ENCODE measurements at places on chromosomes 7 and 10.

DNA sequence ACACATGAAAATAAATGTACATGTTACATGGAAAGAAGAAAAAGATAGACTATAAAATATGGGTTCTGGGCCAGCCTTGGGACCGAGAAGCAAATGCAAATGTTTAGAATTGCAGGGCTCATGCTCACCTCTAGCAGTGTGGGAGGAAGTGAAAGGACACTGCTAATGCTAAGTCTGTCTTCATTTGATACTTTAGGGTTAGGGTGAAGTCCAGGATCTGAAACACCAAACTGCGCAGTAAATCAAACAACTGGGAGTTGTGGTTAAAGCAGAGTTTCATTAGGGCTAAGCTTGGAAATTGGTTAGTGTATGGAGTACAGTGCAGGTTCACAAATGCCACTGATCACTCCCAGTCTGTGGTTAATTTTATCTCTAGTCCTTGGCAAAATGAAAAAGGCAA lies 73.2 kb upstream of the PDK4 start:
- no peak for DNase-seq

DNA sequence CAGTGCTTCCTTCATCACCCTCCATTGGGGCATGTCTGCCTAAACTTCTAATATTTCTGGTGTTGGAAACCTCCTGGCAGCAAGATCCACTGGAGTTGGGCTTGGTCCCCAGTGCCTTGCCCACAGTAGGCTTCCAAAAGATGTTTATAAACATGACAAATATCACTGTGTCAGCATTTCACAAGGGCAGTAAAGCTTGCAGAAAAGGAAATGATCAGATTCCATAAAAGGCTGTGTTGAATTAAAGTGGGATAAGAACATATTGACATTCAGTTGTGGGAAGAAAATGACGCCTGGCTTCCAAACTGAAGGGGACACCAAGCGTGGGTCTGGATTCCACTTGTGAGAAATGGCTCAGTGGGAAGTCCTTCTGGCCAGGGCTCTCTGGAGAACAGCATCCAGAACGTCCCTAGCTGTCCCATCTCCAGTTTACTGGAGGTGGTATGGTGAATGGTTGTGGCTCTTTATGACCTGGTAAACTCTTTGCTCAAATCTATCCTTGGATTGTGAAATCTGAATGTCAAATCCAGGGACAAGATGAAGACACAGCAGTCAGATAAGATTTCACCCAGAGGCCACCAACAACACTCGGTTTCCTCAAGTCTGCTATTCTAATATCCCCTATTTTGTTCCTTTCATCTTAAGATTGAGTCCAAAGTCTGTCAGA lies 287.2 kb downstream of the TNS3 start:
- no peak for DNase-seq

DNA sequence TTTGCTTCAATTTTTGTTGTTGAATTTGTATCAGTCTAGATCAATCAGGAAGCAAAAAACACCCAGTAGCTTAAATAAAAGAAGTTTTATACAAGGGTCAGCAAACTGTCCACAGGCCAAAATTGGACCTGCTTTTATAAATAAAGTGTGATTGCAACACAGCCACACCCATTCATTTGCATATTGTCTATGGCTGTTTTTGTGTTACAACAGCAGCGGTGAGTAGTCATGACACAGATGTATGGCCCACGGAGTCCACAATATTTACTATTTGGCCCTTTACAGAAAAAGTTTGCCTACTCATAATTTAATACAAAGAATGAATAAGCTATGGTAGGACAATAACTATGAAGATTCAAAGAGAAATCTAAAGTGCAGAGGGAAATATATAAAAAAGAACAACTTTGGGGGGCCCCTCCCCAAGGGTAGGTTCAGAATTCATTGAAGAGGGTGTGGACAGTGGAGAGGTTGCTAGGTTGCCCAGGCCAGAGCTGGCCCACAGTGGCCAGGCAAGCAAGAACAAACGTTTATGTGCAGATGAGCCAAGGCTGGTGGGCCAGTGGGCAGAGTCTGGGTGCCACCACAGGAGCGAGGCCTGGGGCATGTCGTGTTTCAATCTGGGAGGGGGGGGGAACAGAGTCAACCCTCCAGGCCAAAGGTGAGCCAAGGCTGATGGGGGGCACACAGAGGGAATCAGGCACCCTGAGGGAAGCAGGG lies 47.0 kb upstream of the AMPH start:
- DNase-seq: no peak

- DNase-seq: no peak
These were observed 1466.9 kb upstream of the CELF2 start for GRCh38 chr10:9550810-9551209.

DNA sequence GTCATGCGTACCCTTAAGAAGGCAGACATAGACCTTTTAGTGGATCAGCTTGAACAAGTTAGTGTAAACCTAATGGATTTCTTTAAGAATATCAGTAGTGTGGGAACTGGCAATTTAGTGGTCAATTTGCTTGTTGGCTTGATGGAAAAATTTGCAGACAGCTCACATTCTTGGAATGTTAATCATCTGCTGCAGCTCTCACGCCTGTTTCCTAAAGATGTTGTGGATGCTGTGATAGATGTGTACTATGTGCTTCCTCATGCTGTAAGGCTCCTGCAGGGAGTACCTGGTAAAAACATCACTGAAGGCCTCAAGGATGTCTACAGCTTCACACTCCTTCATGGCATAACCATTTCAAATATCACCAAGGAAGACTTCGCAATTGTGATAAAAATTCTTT lies 103.4 kb downstream of the ABCA13 start:
- DNase-seq: no peak

GRCh38 chr7:6375348-6376101 lies 72.2 kb downstream of the DAGLB start:
- DNase-seq: no peak

DNA sequence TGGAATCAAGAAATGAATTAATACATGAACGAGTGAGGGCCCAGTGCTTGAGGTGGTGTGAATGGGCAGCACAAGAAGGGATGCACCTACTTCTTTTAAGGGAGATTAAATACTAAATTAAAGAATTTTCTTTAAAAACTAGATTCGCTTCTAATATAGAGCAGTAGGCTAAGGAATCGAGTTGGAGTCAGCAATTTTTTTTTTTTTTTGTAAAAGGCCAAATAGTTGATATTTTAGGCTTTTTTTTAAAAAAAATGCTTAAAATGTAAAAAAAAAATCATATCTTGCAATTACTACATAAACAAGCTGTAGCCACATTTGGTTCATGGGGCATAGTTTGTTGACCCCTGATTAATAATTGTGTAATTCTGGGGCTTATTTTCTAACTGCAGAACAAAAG lies 31.9 kb downstream of the A1CF start:
- no peak for DNase-seq

GRCh38 chr10:15844517-15844916 lies 15.8 kb downstream of the MINDY3 start:
- DNase-seq: no peak

DNA sequence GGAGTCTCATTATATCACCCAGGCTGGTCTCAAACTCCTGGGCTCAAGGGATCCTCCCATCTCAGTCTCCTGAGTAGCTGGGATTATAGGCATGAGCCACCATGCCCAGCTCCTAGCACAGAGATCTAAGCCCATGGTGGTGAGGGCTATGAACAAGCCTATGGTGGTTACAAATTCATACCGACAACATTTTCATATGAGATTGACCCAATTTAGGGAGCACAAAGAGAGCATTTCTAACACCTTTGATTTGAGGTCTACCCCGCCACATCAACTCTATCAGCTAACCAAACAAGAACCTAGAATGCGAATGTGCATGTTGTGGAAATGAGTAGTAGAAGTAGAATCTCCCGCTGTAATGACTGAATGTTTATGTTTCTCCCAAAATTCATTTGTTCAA lies 14.2 kb upstream of the PRF1 start:
- DNase-seq: no peak

DNA sequence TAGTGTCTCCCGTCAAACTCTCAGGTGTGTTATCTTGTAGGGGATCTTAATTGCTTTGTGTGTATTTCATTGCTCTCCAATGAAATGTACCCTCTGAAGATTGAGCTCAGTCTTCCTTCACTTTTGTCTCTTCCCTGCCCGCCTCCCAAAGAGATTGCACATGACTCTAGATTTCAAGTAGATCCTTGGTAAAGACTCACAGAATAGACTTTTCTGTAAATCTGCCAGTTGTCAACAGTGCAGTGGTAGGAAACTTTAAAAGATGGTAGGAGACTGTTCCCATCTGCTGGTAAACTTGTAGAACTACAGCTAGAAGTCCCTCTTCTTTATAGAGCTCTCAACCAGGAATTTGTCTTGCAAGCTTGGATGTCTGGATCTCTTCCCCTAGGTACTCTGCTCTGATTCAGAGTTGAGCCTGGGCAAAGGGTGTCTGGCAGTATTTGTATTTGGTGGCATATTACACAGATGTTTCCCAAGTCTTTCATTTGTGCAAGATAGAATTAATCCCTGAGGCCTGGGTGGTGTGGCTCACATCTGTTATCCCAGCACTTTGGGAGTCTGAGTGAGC lies 9.6 kb downstream of the CCL26 start:
- no peak for DNase-seq

DNA sequence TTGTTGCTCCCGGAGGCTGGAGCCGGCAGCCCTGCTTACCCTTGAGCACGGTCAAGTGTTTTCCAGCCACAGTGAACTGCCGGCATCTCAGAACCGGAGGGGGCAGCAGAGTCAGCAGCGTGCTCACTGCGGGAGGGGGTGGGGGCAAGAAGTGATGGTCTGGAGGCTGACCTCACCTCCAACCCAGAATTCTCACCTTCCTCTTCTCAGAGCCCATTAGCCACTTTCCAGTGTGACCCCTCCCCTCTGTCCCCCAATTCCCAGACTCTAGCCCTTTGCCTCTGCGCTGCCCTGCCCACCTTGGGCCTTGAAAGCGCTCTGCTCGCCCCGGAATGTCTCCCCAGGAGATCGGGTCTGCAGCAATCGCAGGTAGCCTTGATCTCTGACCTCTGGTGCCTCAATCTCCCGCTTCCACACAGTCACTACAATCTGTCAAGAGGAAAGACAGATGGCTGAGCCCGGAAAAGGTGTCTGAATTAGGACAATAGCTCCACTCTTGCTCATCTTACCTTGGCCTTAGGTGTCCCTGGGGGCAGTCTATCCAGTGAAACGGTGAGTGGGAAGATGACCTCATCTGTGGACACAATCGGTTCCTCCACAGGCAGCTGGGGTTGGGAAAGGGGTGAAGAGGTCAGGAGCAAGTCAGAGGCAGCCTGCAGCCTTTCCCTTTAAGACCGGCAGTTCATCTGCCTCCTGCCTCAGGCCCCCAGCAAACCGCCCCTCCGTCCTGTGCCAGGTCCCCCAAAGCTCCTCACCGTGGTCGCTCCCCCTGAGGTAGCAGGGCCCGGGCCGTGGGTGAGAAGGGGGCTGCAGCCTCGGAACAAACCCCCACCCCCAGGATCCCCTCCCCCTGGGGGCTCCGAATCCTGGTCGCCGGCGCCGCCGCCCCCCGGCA lies 942 bp downstream of the TRAPPC14 start:
- peak; percentile 31 for DNase-seq
